Stimulated activated CD4-positive, alpha-beta T cell treated with anti-CD3 and anti-CD28 coated beads, Interleukin-1b, Interleukin-23, amount 100 ng/mL, for 1 hour (primary cell): ENCODE measurements at places on chromosomes 13 and 19.

GRCh38 chr19:29952646-29953045, 10.6 kb downstream of the URI1 start:
- DNase-seq = no peak

DNA sequence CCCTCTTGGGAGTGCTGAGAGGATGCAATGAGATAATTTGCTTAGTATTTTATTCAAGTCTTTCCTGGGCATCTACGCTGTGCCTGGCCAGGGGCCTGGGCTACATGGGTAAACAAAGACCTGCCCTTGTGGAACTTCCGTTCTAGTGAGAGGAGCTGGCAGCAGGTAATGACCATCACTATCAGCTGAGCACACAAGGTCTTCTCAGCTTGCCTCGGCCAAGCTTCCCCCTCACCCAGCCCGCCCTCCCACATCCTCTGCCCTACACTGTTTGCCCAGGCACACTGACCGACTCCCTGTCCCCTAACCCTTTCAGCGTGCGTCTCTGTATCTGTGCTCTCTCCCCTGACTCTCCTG, 8.6 kb upstream of the FKRP start:
- no peak for DNase-seq

DNA sequence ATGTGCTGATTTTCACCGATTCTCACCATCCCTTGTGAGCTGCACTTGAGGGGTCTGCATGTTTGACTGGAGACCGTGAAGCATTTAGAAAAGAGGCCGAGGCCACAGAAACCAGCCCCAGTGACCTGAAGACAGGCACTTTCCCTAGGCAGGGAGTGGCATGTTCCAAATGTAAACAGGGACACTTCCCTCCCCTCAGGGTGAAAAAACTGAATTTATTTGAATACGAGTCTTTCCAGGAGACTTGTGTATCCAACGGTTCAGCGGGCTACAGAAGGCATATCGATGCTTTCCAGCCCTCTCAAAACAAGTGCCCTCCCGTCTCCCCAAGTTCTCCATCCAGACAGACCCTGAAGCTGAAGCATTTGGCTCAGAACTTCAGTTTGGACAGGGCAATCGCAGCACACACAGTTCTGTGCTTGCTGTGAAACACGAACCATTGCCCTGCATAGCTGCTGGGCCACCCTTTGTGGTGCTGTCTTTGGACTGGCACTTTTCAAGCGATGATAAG, 106.1 kb downstream of the ZIC5 start:
- DNase-seq = no peak

DNA sequence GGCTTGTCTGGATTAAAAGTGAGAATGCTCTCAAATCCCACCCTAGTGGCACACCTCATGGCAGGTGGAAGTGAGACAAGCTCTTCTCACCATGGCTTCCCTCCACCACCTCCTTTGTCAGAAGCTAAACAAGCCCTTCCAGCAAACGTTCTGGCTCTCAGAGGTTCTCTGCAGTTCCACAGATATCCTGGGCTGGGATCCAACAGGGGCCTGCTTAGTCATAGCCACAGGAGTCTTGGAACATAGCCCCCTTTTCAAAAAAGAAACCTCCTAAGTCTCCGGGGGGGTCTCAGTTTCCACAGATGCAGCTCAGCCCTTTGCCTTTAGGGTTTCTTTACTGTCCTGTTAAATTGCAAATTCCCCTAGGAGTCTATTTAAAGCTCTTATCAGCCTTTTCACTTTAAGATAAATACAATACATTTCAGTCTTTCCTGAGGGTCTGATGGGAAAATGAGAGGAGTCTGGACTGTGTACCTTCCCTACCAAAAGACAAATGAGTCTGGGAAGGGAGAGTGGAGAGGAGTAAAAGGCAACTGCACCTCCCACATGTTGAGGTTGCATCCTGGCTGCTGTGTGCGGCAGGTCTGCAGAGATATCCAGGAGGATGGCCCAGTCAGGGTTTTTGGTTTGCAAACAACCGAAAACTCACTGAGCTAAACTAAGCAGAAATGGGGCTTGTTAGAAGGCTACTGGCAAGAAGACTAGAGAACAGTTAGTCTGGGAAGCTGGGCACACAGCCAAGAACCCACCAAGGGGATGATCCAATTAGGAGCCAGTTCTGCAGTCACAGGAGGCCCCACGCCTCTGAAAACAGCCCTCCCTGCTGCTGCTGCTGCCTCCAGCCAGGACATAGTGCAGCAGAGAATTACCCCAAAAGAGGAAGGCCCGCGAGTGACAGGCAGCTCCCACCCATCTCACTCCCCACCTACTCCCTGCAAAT, 41.4 kb upstream of the SERP2 start:
- DNase-seq = no peak
